A549 treated with ZK216348 at 1 μM for 4 hours (cell line): ENCODE measurements at places on chromosomes 3 and 15. TPM values are rescaled to one million over a fixed set of nuclear protein-coding genes. Genes with fewer than 3 reads are reported as not detected.

The MYO9A gene
- 7.5 to 12.9 TPM (median 10.9 TPM) in 5 replicates for total RNA-seq

The ASB14 gene
- total RNA-seq, result not detected in 5 replicates

The MAP2K1 gene
- 77.9 to 120 TPM (median 113 TPM) in 5 replicates for total RNA-seq

The GNL3 gene
- total RNA-seq, result 81.3 to 199 TPM (median 94.2 TPM) in 5 replicates

The SLC15A2 gene
- 0.02 to 0.95 TPM (median 0.16 TPM) in 4 of 5 replicates, not detected in the other for total RNA-seq

The SLC28A2 gene
- total RNA-seq, result not detected in 5 replicates

The LRRIQ4 gene
- not detected in 5 replicates for total RNA-seq

The BNIP2 gene
- total RNA-seq, result 63.9 to 109 TPM (median 71.8 TPM) in 5 replicates

The CTDSPL gene
- 10.2 to 14.7 TPM (median 13.3 TPM) in 5 replicates for total RNA-seq

The C2CD4A gene
- 0.09 to 0.18 TPM (median 0.15 TPM) in 4 of 5 replicates, not detected in the other for total RNA-seq

The SLC24A5 gene
- total RNA-seq, result not detected in 5 replicates

The GOLGA8N gene
- 0.71 to 1.5 TPM (median 1.3 TPM) in 5 replicates for total RNA-seq

The SLC28A1 gene
- total RNA-seq, result 0.06 TPM in 1 of 5 replicates, not detected in the others

The ARNT2 gene
- 13.2 to 19.2 TPM (median 16.0 TPM) in 5 replicates for total RNA-seq

The PEAK1 gene
- total RNA-seq, result 5.1 to 12.1 TPM (median 8.8 TPM) in 5 replicates

The GPR27 gene
- 2.5 to 4.1 TPM (median 3.1 TPM) in 5 replicates for total RNA-seq

The NIPA2 gene
- total RNA-seq, result 91.4 to 119 TPM (median 109 TPM) in 5 replicates

The PIK3CA gene
- total RNA-seq, result 3.3 to 8.4 TPM (median 6.6 TPM) in 5 replicates

The BHLHE40 gene
- total RNA-seq, result 63.2 to 87.6 TPM (median 82.9 TPM) in 5 replicates

The ZPLD1 gene
- total RNA-seq, result 0.04 to 0.05 TPM in 2 of 5 replicates, not detected in the others

The ATP10A gene
- total RNA-seq, result 5.7 to 9.9 TPM (median 8.0 TPM) in 5 replicates

The HTR3E gene
- total RNA-seq, result not detected in 5 replicates

The PP2D1 gene
- total RNA-seq, result not detected in 5 replicates

The ADPRH gene
- total RNA-seq, result 2.3 to 3.7 TPM (median 2.9 TPM) in 5 replicates

The KBTBD13 gene
- total RNA-seq, result not detected in 5 replicates

The ARL8B gene
- total RNA-seq, result 39.9 to 69.6 TPM (median 62.7 TPM) in 5 replicates

The TPRG1 gene
- 0.09 to 0.40 TPM (median 0.25 TPM) in 4 of 5 replicates, not detected in the other for total RNA-seq

The MYO5C gene
- total RNA-seq, result 4.6 to 8.1 TPM (median 6.1 TPM) in 5 replicates

The FEZF2 gene
- not detected in 5 replicates for total RNA-seq

The C3orf22 gene
- total RNA-seq, result not detected in 5 replicates

The GOLGA8M gene
- total RNA-seq, result not detected in 5 replicates

The SLC9C1 gene
- total RNA-seq, result not detected in 5 replicates

The GOLGA8A gene
- 6.3 to 9.2 TPM (median 8.1 TPM) in 5 replicates for total RNA-seq

The ADAM10 gene
- total RNA-seq, result 89.5 to 145 TPM (median 129 TPM) in 5 replicates

The IRAK2 gene
- total RNA-seq, result 17.2 to 22.0 TPM (median 20.3 TPM) in 5 replicates

The PEX5L gene
- not detected in 5 replicates for total RNA-seq

The SETD2 gene
- total RNA-seq, result 18.1 to 24.9 TPM (median 19.8 TPM) in 5 replicates

The GRAMD1C gene
- 0.23 to 2.3 TPM (median 0.54 TPM) in 5 replicates for total RNA-seq

The CPNE9 gene
- 0.14 to 0.30 TPM (median 0.21 TPM) in 3 of 5 replicates, not detected in the others for total RNA-seq

The UPK1B gene
- 8.1 to 16.0 TPM (median 13.6 TPM) in 5 replicates for total RNA-seq

The SMCO1 gene
- not detected in 5 replicates for total RNA-seq

The TMC3 gene
- not detected in 5 replicates for total RNA-seq

The MST1R gene
- total RNA-seq, result 6.0 to 9.9 TPM (median 7.4 TPM) in 5 replicates

The BFSP2 gene
- total RNA-seq, result not detected in 5 replicates

The DLL4 gene
- 0.84 to 1.2 TPM (median 1.1 TPM) in 5 replicates for total RNA-seq

The RLBP1 gene
- total RNA-seq, result not detected in 5 replicates

The TTLL13 gene
- total RNA-seq, result 0.11 to 0.43 TPM (median 0.16 TPM) in 4 of 5 replicates, not detected in the other

The IL12A gene
- total RNA-seq, result 0.94 to 2.0 TPM (median 1.0 TPM) in 5 replicates

The ENTPD3 gene
- not detected in 5 replicates for total RNA-seq

The SPTBN5 gene
- total RNA-seq, result 0.08 to 0.37 TPM (median 0.32 TPM) in 5 replicates

The CSPG4 gene
- 0.04 to 0.27 TPM (median 0.09 TPM) in 5 replicates for total RNA-seq

The IGDCC3 gene
- 0.12 to 0.19 TPM (median 0.13 TPM) in 3 of 5 replicates, not detected in the others for total RNA-seq

The ANKDD1A gene
- 1.4 to 2.0 TPM (median 1.7 TPM) in 5 replicates for total RNA-seq

The DUOX1 gene
- total RNA-seq, result not detected in 5 replicates

The CADM2 gene
- total RNA-seq, result 0.38 to 0.46 TPM in 2 of 5 replicates, not detected in the others

The LRTM1 gene
- total RNA-seq, result not detected in 5 replicates

The MYLK gene
- 14.2 to 20.7 TPM (median 15.1 TPM) in 5 replicates for total RNA-seq

The RARRES1 gene
- 7.5 to 16.6 TPM (median 11.2 TPM) in 5 replicates for total RNA-seq
